ENCODE measurements at places on chromosomes 13 and 19. TPM values are rescaled to one million over a fixed set of nuclear protein-coding genes. Genes with fewer than 3 reads are reported as not detected.

- no peak for DNase-seq
- H3K4me1 ChIP-seq, result no peaks in the 10 kb centered on the region
- no peak overlapping the region for H3K4me3 ChIP-seq
- H3K36me3 ChIP-seq, result no peaks in the 10 kb centered on the region
- H3K27me3 ChIP-seq, result peaks cover 2% of the 10 kb centered on the region
Observed at GRCh38 chr13:31052478-31052877, 109.2 kb downstream of the HSPH1 start.

DNA sequence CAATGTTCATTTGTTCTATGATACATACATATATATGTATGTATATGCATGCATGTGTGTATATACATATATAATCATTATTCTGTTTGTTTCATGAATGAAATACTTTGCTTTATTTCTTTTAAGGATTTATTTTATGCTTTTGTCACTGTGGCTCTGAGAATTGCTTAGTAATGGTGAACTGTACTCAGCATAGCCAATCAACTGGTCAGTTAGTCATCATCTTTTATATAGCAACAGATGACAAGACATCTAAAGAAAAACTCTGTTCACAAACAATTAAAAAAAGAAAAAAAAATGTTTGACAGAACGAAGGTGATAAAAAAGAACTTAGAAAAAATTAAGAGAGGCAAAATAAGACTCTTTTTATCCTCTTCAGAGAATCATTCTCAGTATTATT, 1440.3 kb downstream of the PCDH9 start:
- DNase-seq, result no peak
- H3K4me1 ChIP-seq, result no peaks in the 10 kb centered on the region
- H3K27ac ChIP-seq, result no peak overlapping the region
- H3K4me3 ChIP-seq, result no peak overlapping the region
- no peaks in the 10 kb centered on the region for H3K36me3 ChIP-seq

DNA sequence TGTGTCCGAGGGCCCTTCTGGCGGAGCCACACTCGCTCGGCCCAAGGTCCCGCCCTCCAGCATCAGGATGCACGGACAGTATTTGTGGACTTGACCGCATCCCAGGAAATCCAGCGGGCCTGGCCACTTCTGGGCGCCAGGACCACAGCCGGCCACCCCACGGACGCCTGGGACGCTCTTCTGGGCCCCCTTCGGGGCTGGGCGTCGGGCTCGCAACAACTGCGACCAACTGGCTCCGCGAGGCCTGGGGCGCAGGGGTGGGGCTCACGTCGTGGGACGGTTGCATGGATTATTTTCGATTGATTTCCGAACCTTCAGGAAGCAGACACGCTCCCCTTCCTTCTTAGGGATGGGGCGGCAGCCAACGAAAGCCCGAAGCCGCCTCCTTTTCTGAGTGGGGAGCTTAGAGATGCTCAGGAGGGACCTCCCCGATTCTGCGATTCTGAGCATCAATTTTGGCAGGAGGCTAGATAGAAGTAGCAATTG, 521 bp upstream of the NUP58 start:
- H3K4me1 ChIP-seq, result peaks cover 2% of the 10 kb centered on the region
- peak overlapping the region; percentile 45 for H3K4me3 ChIP-seq
- H3K36me3 ChIP-seq, result no peaks in the 10 kb centered on the region
- H3K27ac ChIP-seq, result peak overlapping the region; percentile 78
- no peak for DNase-seq

GRCh38 chr13:108902405-108903155, 273.2 kb downstream of the MYO16 start:
- peak; percentile 13 for DNase-seq
- no peak overlapping the region for H3K27ac ChIP-seq
- no peak overlapping the region for H3K4me3 ChIP-seq
- no peaks in the 10 kb centered on the region for H3K27me3 ChIP-seq
- H3K36me3 ChIP-seq, result no peaks in the 10 kb centered on the region

GRCh38 chr19:40674291-40674690, 16.2 kb downstream of the NUMBL start:
- no peak for DNase-seq
- peaks cover 9% of the 10 kb centered on the region for H3K36me3 ChIP-seq
- no peaks in the 10 kb centered on the region for H3K27me3 ChIP-seq
- no peaks in the 10 kb centered on the region for H3K4me1 ChIP-seq

- H3K27ac ChIP-seq, result no peak overlapping the region
- no peak for DNase-seq
- H3K36me3 ChIP-seq, result no peaks in the 10 kb centered on the region
- H3K4me1 ChIP-seq, result no peaks in the 10 kb centered on the region
- no peaks in the 10 kb centered on the region for H3K27me3 ChIP-seq
Observed at GRCh38 chr19:30324982-30325381, 47.2 kb upstream of the ZNF536 start.

SRRM5 gene
- 0.27 TPM for polyA plus RNA-seq

HIPK4 gene
- not detected for polyA plus RNA-seq

ATF5 gene
- 48.8 TPM for polyA plus RNA-seq

DNA sequence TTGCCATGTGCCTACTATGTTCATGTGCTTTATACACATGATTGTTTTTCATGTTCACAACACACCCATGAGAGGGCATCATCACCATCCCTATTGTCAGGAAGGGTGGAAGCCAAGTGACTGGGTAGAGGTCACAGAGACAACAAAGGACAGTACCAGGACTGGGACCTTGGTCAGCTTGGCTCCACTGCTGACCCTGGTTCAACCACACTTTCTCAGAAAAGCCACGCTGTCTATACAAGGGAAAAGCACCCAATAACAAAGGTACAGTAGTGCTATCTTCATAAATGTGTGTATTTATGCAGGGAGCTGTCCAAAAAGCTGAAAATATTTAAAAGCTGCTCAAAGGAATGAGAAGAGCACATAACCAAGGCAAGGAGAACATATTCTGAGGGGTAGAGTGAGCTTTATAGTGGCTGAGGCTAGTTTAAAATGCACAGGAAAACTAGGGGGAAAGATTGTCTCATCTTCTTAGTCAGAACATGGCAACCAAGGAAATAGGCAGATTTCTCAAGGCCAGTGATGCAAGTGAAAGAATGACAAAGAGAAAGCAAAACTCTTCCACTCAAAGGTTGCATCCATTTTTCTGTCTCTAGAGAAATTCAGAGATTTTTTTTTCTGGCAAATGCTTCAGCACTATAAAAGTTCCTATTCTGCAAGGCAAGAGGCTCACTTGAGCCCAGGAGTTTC, 415.0 kb downstream of the FOXO1 start:
- H3K27ac ChIP-seq, result no peak overlapping the region
- H3K36me3 ChIP-seq, result no peaks in the 10 kb centered on the region
- DNase-seq, result no peak
- no peak overlapping the region for H3K4me3 ChIP-seq
- no peaks in the 10 kb centered on the region for H3K27me3 ChIP-seq

DNA sequence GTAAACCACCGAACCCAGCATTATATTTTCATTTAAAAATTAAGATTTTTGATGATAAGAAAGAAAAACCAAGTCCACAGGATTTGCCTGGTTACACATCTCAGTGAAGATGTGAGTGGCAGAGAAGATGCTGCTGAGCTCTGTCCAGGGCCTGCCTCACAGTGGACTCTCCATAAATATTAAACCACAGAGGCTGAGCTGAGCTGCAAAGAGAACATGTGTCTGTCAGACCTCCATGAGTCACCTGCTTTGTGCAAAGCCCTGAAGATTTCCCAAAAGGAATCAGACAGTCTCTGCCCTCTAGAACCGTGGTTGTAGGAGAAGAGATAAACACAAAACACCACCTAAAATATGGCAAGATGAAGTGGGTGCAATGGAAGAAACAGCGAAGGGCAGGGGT, 127.2 kb upstream of the TSC22D1 start:
- H3K4me1 ChIP-seq, result no peaks in the 10 kb centered on the region
- H3K27ac ChIP-seq, result no peak overlapping the region
- no peak overlapping the region for H3K4me3 ChIP-seq
- DNase-seq, result no peak
- no peaks in the 10 kb centered on the region for H3K36me3 ChIP-seq

Data from small intestine (tissue), 16 donors.